ENCODE measurements at places on chromosomes 12 and 14.

DNA sequence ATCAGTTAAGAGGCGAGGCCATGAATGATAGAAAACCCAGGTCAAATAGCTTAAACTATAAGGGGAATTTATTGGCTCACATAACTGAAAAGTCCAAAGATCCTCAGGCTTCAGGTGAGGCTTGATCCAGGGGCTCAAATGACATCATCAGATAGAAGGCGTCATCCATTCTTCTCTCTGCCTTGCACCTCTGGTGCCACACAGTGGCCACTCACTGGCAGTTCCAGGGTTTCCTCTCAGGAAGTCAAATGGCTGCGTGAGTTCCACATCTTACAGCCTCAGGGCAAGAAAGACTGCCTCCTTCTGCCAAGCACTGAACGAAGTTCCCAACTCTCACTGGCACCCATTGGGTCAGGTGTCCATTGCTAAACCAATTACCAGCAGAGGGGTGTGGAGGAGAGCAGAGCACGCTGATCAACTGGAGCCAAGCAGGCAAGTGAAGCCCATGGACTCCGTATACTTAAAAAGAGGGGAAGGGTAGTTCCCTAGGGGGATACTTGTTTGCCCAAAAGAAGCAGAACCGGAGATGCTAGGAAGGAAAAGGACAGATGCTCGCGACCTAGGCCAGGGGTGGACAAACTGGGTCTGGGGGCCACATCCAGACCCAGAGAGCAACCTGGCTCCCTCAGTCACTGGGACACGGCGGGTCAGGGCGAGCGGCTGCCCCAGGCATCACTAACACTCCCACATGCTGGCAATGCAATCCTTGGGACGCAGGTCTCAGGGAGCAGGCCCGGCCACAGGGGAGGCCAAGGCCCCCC is 69.3 kb downstream of the SERPINA3 start:
- DNase-seq, result no peak

- DNase-seq, result no peak
Observed at GRCh38 chr12:111420494-111420893, 14.8 kb downstream of the SH2B3 start.

DNA sequence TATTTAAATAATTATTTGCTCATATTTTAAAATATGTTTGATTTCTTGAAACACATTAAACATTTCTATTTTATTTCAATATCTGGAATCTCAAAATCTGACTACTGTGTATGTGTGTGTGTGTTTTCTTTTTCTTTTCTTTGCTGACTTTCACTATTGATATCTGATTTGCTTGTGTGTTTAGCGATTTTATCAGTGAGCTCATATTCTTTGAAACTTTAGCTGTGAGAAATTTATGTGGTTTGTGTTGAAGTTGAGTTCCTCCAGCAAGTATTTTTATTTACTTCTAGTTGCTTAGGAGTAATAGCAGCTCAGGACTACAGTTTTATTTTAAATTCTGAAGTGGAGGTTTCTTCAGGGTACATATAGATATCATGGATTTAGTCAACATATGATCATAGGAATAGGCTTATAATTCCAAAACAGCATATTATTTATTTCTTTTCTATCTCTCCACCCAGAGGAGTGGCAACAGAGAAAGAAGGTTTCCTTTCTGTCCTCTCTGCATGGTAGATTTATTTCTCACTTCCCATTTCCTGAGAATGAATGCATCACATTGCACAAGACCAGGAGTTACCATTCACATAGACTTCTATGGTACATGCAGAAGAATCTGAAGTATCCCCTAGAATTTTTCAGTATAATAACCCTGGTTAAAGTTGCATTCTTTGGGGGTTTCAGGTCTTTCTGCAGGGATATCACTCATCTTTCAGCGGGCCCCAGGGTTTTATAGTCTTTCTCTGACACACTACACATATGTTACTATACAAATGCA is 60.5 kb downstream of the PTPRQ start:
- DNase-seq, result no peak

GRCh38 chr12:122080149-122081082 is 1.9 kb downstream of the MLXIP start:
- DNase-seq, result peak; percentile 41

GRCh38 chr14:32311294-32312009 is 17.6 kb upstream of the AKAP6 start:
- DNase-seq, result no peak

- no peak for DNase-seq
Observed at GRCh38 chr12:124408822-124409517, 114.1 kb downstream of the RFLNA start.

- no peak for DNase-seq
Observed at GRCh38 chr12:105978686-105979085, 160.1 kb downstream of the NUAK1 start.

DNA sequence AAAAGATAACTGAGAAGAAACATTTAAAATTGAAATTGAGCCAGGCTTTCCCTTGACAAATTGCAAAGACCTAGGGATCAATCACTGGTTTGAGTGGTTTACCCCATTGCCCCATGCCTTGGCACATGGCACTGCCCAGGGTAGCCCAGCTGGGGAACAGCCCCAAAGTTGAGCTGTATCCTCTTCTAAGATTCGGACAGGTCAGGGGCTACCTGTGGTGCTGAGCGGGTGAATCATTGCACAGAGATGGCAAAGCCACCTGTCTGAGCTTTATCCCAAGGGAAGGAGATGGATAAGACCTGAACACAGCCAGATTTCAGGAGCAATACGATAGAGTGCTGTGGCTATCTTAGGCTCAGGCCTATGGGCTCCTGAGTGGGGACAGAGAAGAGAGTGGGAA is 7.0 kb downstream of the IFI27L2 start:
- DNase-seq, result no peak

GRCh38 chr12:26465419-26466097 is 270.2 kb downstream of the SSPN start:
- DNase-seq, result no peak

- DNase-seq, result no peak
Observed at GRCh38 chr12:100959481-100959880, 164.9 kb downstream of the ANO4 start.

DNA sequence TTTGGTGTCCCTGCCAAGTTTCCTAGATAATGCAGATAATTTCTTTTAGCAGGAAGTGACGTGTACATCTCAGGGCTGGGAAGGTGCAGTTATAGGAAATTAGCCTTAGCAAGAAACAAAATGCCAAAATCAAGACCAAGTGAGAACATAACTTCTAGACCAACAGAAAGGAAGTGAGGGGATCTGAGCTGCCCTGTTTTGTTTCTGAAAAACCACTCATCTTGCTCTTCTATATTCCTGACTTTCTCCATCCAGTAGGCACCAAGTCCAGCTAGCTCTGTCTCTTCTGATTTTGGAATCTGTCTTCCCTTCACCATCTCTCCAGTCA is 23.9 kb upstream of the DUSP6 start:
- no peak for DNase-seq

GRCh38 chr12:71840231-71840847 is 780 bp downstream of the TBC1D15 start:
- DNase-seq, result no peak

DNA sequence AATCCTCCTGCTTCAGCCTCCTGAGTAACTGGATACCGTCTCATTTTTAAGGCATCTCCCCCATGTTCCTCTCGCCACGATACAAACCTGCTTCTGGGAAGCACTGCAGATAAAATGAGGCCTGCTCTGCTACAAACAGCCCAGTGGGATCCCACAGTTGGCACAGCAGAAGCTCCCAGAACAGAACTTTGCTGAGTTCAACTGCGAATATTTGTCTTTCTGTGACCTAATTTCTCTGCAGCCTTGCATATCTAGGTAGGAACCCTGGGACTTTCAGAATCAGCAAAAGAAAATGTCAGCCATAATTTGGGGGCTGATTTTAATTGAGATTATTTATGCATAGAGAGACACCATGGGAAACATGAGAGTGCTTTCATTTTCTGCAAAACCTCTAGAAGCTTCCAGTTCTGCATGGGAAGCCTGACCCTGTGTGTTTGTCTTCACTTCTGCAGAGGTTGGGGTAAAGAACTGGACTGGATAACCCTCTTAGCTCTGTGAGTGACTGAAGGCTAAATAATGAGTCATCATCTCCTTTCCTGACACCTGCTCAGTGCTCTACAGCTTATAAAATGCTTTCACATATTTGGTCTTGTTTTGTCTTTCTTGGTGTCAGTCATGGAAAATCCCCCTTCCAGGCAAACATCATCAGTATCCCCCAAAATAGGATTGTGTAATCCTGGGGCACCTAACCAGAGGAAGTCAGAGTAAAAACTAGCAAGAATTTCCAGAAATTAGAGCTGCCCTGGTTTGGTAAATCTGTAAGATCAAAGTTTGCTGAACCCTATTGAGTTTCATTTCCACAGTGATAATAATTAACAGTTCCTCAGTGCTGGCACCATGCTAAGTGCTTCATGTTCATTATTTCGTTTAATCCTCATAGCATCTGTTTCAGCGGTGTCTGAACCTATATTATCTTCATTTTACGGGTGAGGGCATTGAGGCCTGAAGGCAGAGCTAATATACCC is 185.8 kb downstream of the SLC15A4 start:
- no peak for DNase-seq

DNA sequence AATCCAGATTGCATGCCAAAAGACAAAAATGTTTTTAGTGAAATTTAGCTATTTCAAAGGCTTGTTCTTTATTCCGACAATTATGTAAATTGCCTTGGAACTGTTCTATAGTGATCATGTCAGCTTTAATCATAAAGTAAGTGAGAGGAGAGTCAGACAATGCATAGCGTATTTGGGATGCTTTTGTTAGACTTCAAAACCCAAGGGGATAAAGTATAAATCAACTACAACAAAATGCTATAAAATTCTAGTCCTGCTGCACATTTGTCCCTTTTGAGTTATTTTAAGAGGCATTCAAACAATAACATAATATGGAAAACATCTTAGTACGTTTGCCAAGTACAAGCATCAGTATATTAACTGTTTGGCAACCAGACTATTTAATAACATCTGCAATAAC is 11.3 kb downstream of the RTRAF start:
- DNase-seq, result no peak

- no peak for DNase-seq
Observed at GRCh38 chr14:93703941-93704340, 84.3 kb downstream of the PRIMA1 start.

DNA sequence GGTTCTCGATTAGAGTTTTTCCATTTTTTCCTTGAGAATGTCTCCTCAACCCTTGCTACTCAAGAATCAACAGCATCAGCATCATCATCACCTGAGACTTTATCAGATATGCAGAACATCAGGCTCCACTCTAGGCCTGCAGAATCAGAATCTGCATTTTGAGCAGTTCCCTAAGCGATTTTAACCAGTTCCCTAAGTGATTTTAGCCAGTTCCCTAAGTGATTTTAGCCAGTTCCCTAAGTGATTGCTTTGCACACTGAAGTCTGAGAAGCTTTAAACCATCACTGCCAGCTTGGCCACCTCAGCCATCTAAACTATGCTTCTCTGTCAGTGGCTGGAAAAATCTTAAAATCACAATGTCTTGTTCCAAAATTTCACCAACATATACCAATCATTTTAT is 29.4 kb upstream of the SLC38A1 start:
- DNase-seq, result no peak

Measured in stimulated activated naive CD8-positive, alpha-beta T cell treated with anti-CD3 and anti-CD28 coated beads, Interleukin-15, Interleukin-2, amounts not matched to agents 100 U/mL and 50 U/mL, for 24 hours (primary cell).